ENCODE measurements at places on chromosomes 3 and 15. TPM values are rescaled to one million over a fixed set of nuclear protein-coding genes. Genes with fewer than 3 reads are reported as not detected.

- DNase-seq, result peak; percentile 27
Measured at GRCh38 chr3:170222647-170223541, 670 bp downstream of the PRKCI start.

The TMCO5A gene
- not detected for total RNA-seq

The KBTBD13 gene
- not detected for total RNA-seq

The MYO5C gene
- total RNA-seq, result 0.06 TPM

The CLEC3B gene
- total RNA-seq, result 0.37 TPM
